Activated T-helper 1 cell treated with Interleukin-2 at 50 U/mL for 16 hours (primary cell): ENCODE measurements at places on chromosomes 3 and 15.

DNA sequence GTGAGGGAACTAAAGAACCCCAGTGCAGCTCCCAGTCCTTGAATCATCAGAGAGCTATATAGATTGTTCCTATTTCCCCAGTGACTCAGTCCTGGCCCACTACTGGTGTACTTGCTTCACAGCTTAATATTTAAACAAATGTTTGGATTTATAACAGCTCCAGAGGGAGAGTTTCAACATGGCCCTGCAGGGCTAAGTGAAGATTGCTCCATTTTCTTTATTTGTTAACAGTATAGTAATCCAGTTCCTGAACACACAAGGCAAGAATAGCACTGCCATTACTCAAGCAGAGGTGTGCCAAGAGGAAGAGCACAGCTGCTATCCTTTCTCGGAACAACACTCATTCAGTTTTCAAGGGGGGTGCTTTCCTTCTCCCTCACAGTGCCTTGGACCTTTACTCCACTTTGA lies 6.5 kb downstream of the SQOR start:
- no peak for DNase-seq

DNA sequence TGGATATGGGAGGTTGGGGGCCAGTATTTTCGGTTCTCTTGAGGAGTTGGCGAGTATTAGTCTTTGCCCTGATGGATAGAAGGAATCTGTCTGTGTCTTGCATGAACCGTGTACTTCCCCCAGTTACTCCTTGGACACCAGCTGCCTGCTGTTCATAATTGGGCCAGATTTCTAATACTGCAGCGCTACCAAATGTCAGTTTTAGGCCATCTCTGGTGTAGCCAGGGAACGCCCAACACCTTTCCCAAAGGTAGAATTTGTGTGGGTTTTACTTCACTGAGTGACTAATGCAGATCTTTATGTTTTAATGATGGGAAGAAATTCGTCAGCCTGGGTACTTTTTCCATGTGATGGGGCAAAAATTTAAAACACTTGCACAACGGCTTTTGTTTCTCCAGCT lies 18.4 kb downstream of the FLNB start:
- DNase-seq: no peak

GRCh38 chr15:81018197-81018596 lies 17.5 kb downstream of the TLNRD1 start:
- no peak for DNase-seq

DNA sequence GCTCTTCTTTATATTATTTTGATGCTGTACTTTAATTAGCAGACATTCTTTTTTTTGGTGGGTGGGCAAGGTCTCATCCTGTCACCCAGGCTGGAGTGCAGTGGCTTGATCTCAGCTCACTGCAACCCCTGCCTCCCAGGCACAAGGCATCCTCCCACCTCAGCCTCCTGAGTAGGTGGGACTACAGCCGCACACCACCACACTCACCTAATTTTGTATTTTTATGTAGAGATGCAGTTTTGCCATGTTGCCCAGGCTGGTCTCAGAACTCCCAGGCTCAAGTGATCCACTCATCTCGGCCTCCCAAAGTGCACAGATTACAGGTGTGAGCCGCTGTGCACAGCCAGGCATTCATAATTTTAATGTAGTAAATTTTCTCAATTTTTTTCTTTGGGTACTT lies 608.1 kb downstream of the ZNF385D start:
- no peak for DNase-seq

- DNase-seq: no peak
Measured at GRCh38 chr3:85800676-85801075, 841.9 kb downstream of the CADM2 start.

GRCh38 chr3:100506355-100506754 lies 13.9 kb downstream of the TMEM45A start:
- no peak for DNase-seq

- no peak for DNase-seq
Measured at GRCh38 chr3:11467875-11468274, 175.8 kb downstream of the VGLL4 start.

DNA sequence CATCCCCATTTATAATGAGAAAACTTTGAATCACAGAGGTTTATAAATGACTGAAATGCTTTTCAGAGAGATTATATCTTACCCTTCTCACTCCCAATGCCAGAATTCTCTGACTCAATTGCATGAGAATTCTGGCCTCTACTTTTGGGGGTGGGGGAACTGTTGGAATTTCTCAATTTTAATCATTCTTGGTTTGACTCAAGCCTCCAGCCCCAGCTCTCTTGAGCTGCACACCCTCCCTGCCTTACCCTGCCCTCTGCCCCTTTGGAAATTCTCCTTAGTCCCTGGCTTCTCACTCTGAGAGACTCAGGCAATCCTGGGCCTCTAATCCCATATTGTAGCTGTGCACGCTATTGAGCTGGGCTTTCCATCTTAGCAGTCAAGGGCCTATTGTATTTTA lies 44.2 kb downstream of the ZNF589 start:
- no peak for DNase-seq

- no peak for DNase-seq
Measured at GRCh38 chr15:43872416-43873020, 45.7 kb downstream of the WDR76 start.

GRCh38 chr3:28980631-28981030 lies 300.2 kb upstream of the RBMS3 start:
- no peak for DNase-seq

GRCh38 chr15:68844856-68845550 lies 24.3 kb upstream of the ANP32A start:
- no peak for DNase-seq

- DNase-seq: no peak
Measured at GRCh38 chr3:29347412-29347811, 66.5 kb downstream of the RBMS3 start.

DNA sequence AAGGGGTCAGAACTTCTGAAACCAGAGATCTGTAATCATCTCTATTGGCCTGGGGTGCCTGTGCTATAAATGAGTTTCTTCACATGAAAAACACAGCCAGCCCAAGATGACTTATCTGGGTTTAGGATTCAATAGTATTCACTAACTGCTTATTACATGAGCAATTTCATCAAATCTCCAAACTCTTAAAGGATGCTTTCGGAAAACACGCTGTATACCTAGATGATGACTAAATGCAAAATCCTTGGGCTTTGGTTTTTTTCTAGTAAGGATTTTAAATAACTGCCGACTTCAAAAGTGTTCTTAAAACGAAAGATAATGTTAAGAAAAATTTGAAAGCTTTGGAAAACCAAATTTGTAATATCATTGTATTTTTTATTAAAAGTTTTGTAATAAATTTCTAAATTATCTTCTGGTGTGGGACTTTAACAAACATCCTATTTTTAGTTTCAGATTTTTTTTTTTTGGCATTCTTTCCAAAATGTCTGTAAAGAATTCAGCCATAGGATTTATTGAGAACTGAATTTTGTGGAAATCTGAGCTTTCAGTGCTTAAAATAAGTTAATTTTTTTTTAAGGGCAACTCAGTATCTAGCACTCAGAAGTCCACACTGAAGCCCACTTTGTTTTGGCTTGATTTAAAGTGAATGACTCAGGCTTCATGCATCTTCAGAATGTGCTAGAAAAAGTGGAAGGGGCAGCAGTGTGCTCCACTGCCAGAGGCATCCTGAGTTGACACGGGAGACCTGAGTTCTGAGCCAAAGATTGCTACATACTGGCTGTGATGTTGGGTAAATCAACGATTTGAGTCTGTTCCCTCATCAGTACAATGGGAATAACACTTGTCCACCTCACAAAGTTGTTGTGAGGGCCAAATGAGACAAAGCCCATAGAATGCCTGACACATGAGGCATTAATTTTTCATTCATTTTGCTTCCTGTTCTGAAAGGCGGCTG lies 18.7 kb downstream of the TMEM43 start:
- no peak for DNase-seq

DNA sequence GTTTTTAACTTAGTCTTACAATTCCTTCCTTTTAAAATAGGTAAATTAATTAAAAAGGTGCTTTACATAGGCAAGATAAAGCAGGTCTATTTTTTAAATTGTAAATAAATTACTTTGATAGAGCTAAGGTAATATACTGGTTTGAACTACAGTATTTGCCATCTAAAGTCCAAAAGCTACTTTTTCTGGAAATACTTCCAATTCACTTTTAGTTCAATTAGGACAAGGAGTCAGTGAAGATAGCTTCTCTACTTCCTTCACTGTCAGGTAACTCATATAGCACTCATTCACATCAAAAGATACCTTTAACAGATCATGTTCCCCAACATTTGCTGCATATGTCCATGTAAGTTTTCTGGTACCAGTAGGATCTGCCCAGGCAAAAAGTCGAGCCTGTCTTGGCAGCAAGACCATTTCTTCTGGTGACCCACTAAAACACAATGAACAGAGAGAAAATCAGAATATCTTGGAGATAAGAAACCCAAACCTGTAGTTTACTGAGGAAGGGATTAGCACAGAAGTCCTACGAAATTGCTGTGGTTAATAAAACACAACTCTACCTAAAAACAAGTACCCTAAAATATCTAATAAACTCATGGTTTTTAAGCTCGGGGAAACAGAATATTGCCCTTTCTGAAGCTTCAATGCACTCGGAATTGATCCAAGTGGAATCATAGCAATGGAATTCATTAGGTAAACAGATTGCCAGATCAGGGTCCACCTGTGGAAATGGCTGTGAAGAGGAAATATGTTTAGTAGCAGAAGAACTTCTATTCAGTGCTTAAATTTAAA lies 153.1 kb downstream of the VPS13C start:
- DNase-seq: no peak

- peak; percentile 51 for DNase-seq
Measured at GRCh38 chr3:125051715-125052581, 3.8 kb downstream of the HEG1 start.

DNA sequence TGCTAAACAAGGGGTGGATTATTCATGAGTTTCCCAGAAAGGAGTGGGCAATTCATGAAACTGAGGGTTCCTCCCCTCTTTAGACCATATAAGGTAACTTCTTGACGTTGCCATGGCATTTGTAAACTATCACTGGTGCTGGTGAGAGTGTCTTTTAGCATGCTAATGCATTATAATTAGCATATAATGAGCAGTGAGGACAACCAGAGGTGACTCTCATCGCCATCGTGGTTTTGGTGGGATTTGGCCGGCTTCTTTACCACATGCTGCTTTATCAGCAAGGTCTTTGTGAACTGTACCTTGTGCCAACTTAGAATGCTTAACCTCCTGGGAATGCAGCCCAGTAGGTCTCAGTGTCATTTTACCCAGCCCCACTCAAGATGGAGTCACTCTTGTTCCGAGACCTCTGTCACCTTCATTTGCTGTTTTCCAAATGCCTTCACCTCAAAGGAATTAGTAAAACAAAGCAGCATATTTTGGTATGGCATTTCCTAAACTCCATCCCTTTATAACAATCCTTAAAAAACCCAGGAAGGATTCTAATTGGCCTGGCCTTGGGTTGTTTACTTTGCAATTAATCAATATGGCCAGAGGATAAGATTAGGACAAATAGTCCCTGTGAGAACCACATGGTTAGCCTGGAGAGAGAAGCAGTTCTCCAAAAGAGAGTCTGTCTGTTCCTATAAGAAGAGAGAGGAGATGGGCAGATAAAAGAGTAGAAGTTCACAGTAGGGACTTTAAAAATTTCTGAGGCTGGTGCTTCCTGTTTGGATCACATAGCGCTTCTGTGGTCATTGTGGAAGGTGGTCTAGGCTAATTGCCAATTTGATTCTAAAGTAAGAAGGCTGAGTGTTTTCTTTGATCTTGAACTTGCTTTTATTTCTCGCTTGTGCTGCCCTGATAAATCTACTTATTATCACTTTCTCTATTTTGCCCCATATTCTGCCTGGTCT lies 155.2 kb upstream of the EOMES start:
- no peak for DNase-seq

GRCh38 chr3:170352936-170353335 lies 4.6 kb upstream of the SKIL start:
- DNase-seq: no peak

- DNase-seq: no peak
Measured at GRCh38 chr3:185316740-185317412, 46.1 kb upstream of the MAP3K13 start.
